Tibial artery (tissue), 4 donors: ENCODE measurements at places on chromosomes 5 and 9.

DNA sequence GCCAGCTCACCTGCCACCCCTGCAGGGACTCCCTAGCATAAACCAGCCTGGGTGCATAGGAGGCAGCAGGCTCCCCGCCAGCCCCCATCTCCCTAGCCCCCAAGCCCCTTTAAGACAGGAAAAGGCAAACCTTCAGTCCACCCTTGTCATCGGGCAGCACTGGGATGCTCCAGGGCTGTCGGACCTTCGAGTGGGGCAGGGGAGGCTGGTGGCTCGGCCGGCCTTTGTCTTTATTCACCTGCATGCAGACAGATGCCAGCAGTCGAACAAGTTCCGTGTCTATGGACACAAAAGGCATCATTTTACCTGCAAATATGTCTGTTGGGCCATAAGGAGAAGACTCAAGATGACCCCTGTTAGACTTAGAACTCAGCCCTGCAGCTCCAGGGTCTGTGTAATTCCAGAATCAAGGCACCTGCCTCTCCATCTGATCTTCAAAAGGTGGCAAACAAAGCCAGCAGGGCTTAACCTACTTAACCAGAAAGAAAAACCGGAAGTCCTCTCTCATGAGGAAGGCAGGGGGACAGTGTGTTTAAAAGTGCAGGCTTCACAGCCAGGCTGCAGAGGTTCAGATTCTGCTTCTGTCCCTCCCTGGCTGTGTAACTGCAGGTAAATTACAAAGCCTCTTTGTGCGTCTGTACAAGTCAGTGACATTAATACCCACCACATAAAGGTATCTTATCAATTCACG is 16.2 kb downstream of the ANKS6 start:
- H3K27me3 ChIP-seq, result no peaks in the 10 kb centered on the region
- no peak overlapping the region for H3K4me3 ChIP-seq
- no peaks in the 10 kb centered on the region for H3K4me1 ChIP-seq
- H3K27ac ChIP-seq, result no peak overlapping the region
- peaks cover 15% of the 10 kb centered on the region for H3K36me3 ChIP-seq

GRCh38 chr5:96933764-96934707 is 1.8 kb upstream of the LNPEP start:
- DNase-seq, result no peak
- peak overlapping the region; percentile 88 for H3K27ac ChIP-seq
- H3K4me3 ChIP-seq, result peak overlapping the region; percentile 96
- peaks cover 11% of the 10 kb centered on the region for H3K4me1 ChIP-seq
- no peaks in the 10 kb centered on the region for H3K27me3 ChIP-seq

DNA sequence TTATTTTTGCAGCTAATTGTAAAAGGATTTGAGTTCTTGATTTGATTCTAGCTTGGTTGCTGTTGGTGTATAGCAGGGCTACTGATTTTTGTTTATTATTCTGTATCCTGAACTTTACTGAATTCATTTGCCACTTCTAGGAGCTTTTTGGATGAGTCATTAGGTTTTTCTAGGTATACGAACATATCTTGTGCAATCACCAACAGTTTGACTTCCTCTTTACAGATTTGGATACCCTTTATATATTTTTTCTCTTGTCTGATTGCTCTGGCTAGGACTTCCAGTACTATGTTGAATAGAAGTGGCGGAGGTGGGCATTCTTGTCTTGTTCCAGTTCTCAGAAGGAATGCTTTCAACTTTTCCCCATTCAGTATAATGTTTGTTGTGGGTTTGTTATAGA is 210.8 kb downstream of the FGF10 start:
- no peak for DNase-seq
- H3K36me3 ChIP-seq, result no peaks in the 10 kb centered on the region
- H3K27me3 ChIP-seq, result no peaks in the 10 kb centered on the region

- H3K27me3 ChIP-seq, result no peaks in the 10 kb centered on the region
- DNase-seq, result peak; percentile 83
- H3K4me1 ChIP-seq, result no peaks in the 10 kb centered on the region
- H3K4me3 ChIP-seq, result no peak overlapping the region
- no peak overlapping the region for H3K27ac ChIP-seq
These were observed 28.8 kb downstream of the SPOCK1 start for GRCh38 chr5:137470111-137470920.

GRCh38 chr5:7087719-7088297 is 308.1 kb upstream of the ADCY2 start:
- H3K27ac ChIP-seq, result no peak overlapping the region
- no peak overlapping the region for H3K4me3 ChIP-seq
- H3K4me1 ChIP-seq, result no peaks in the 10 kb centered on the region
- no peaks in the 10 kb centered on the region for H3K36me3 ChIP-seq
- no peaks in the 10 kb centered on the region for H3K27me3 ChIP-seq

DNA sequence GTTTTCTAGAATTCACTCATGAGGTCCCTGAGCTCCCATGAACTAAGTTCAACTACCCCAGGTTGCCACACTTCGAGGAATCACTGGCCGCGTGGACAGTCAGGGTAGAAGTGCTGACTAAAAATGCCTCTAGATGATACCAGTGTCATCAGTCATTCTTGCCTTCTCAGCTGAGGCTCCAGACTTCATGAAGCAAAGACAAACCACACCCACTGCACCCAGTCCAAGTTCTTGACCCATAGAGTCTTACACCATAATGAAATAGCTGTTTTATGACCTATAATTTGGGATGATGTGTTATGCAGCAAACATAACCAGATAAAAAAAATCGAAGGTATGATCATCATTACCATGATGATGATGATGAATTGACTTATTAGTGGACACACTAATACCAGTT is 632.9 kb upstream of the TLE4 start:
- H3K27me3 ChIP-seq, result no peaks in the 10 kb centered on the region
- H3K36me3 ChIP-seq, result no peaks in the 10 kb centered on the region
- H3K27ac ChIP-seq, result no peak overlapping the region
- H3K4me3 ChIP-seq, result no peak overlapping the region

DNA sequence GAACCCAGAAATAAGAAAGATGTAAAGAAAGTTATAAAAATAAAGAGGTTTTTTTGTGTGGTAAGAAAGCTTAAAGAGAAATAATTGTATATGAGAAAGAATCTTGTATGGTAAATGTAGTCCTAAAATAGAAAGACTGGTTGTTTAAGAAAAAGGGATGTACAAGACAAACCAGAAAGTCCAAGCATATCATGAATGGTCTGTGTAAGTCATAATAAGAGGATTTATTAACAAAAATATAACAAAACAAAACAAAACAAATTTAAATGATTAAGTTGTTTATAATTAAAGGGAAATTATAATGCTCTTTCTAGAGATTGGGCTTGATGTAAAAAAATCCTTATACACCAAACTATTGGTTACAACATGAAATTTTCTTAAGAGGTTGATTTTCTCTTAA is 590.4 kb upstream of the PTGER4 start:
- H3K36me3 ChIP-seq, result no peaks in the 10 kb centered on the region
- no peaks in the 10 kb centered on the region for H3K4me1 ChIP-seq
- no peaks in the 10 kb centered on the region for H3K27me3 ChIP-seq
- no peak for DNase-seq

GRCh38 chr5:959581-960531 is 48.7 kb upstream of the NKD2 start:
- peaks cover 16% of the 10 kb centered on the region for H3K4me1 ChIP-seq
- no peak overlapping the region for H3K4me3 ChIP-seq
- peaks cover 41% of the 10 kb centered on the region for H3K27me3 ChIP-seq
- no peak for DNase-seq
- no peak overlapping the region for H3K27ac ChIP-seq

- no peak overlapping the region for H3K27ac ChIP-seq
- no peaks in the 10 kb centered on the region for H3K4me1 ChIP-seq
- no peak overlapping the region for H3K4me3 ChIP-seq
- no peaks in the 10 kb centered on the region for H3K27me3 ChIP-seq
- no peaks in the 10 kb centered on the region for H3K36me3 ChIP-seq
These were observed 137.6 kb downstream of the OLFM1 start for GRCh38 chr9:135224921-135225541.

GRCh38 chr5:143436871-143437270 is 33.4 kb upstream of the NR3C1 start:
- DNase-seq, result no peak
- H3K4me1 ChIP-seq, result no peaks in the 10 kb centered on the region
- H3K27ac ChIP-seq, result no peak overlapping the region
- no peak overlapping the region for H3K4me3 ChIP-seq

GRCh38 chr9:16309082-16309468 is 561.4 kb downstream of the BNC2 start:
- H3K36me3 ChIP-seq, result no peaks in the 10 kb centered on the region
- H3K27me3 ChIP-seq, result no peaks in the 10 kb centered on the region
- no peak overlapping the region for H3K4me3 ChIP-seq
- no peak for DNase-seq
- H3K27ac ChIP-seq, result no peak overlapping the region

DNA sequence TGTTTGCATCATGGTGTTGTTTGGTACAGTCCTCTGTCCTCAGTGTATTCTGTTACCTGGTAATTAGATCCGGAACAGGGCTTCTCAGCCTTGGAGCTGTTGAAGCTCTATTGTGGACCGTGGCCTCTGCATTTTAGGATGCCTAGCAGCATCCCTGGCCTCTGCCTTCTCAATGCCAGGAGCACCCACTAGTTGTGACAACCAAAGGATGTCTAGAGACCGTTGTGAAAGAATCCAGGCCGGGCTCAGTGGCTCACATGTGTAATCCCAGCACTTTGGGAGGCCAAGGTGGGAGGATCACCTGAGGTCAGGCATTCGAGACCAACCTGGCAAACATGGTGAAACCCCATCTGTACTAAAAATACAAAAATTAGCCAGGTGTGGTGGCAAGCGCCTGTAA is 159.6 kb downstream of the CACNA1B start:
- no peak overlapping the region for H3K4me3 ChIP-seq
- no peaks in the 10 kb centered on the region for H3K4me1 ChIP-seq
- H3K27me3 ChIP-seq, result peaks cover 17% of the 10 kb centered on the region
- no peak overlapping the region for H3K27ac ChIP-seq

DNA sequence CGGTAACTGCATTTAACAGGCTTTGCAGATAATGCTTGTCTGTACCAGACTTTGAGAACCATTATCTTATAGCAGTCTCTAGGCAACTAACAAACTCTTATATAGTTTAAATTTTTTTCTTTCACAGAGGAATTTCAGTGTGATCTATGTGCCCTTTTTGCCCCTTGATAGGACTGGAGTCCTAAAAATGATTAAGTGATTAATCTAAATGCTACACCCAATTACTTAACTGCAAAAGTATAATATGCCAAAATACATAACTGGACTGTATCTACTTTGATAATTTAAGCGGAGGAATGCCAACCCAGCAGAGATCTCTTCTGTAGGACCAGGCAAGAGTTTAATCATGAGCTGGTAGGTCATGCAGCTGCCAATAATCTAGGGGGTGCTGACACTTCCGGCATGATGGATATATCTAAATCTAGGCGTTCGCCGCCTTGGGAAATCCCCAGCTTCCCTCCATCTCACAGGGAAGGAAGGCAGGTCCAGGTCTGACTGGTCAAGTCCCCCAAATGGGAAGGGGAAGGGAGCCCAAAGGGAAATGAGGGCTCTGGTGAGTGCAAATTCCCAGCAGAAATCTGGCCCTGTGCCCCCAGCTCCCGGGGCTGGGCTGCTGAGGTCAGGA is 205.6 kb downstream of the GAPVD1 start:
- H3K4me1 ChIP-seq, result no peaks in the 10 kb centered on the region
- DNase-seq, result no peak
- no peak overlapping the region for H3K4me3 ChIP-seq
- no peaks in the 10 kb centered on the region for H3K36me3 ChIP-seq
- H3K27ac ChIP-seq, result no peak overlapping the region

- H3K4me3 ChIP-seq, result no peak overlapping the region
- DNase-seq, result no peak
- H3K27ac ChIP-seq, result no peak overlapping the region
These were observed 97.2 kb upstream of the SPIN1 start for GRCh38 chr9:88291056-88291455.

- H3K27me3 ChIP-seq, result peaks cover 9% of the 10 kb centered on the region
- no peak overlapping the region for H3K27ac ChIP-seq
- no peaks in the 10 kb centered on the region for H3K4me1 ChIP-seq
- no peaks in the 10 kb centered on the region for H3K36me3 ChIP-seq
- H3K4me3 ChIP-seq, result no peak overlapping the region
These were observed 4.0 kb upstream of the DNLZ start for GRCh38 chr9:136367296-136368145.
